G401 (cell line): ENCODE measurements at places on chromosomes 13 and 19. TPM values are rescaled to one million over a fixed set of nuclear protein-coding genes. Genes with fewer than 3 reads are reported as not detected.

DNA sequence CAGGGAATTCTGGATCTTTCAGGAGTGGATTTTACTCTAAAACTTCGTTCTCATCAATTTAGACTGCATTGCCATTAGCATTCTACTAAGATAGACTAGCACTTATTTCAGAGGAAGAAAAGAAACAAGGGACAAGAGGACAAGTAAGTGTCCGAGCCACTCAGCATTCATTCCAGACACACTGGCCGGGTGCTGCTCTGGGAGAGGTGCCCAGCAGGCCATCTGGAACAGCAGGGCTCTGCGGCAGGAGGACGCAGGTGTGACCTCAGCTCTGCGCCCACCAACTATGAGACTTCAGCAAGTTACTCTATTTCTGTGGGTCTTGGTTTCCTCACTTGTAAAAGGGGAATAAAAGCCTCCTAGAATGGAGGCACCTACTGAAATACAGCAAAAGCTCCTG lies 4.2 kb downstream of the EPS15L1 start:
- DNase-seq: peak; percentile 67

DNA sequence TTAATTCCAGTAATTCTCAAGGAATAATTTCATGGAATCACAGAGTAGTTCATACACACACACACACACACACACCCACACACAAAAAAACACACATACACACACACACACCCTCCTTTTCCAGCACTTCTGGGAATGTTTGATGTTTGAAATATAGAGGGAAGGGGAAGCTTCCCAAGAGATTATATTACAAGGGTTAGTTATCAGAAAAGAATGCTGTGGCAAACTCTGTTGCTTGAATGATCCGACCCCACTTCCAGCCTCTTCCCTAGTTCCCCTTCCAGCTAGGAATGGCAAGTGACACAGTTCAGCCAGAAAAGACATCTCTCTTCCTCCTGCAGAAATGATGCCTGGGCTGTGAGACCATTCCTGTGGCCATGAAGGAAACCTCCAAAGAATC lies 49.9 kb downstream of the KCTD12 start:
- DNase-seq: no peak

- DNase-seq: no peak
These were observed 66.1 kb upstream of the FRY start for GRCh38 chr13:31965361-31966066.

- DNase-seq: no peak
These were observed 179.2 kb downstream of the TPTE2 start for GRCh38 chr13:19382111-19382510.

DNA sequence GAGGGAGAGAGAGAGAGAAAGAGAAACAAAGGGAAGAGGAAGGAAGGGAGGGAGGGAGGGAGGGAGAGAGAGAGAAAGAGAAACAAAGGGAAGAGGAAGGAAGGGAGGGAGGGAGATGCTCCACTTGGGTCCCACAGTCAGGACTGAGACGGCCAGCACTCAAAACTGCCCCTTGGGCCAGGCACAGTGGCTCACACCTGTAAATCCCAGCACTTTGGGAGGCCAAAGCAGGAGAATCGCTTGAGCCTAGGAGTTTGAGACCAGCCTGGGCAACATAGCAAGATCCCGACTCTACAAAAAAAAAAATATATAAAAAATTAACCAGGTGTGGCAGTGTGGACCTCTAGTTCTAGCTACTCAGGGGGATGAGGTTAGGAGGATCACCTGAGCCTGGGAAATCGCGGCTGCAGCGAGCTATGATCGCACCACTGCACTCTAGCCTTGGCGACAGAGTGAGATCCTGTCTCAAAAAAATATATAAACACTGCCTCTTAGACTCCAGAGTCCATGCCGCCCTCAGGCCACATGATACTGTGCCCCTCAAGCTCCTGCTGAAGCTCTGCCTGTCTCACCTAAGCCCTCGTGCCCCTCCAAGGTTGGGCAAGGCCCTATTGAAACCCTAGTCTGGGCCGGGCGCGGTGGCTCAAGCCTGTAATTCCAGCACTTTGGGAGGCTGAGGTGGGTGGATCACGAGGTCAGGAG lies 8.4 kb downstream of the ARRDC2 start:
- no peak for DNase-seq

- peak; percentile 24 for DNase-seq
These were observed 3.7 kb upstream of the CSNK1A1L start for GRCh38 chr13:37109051-37109678.

DNA sequence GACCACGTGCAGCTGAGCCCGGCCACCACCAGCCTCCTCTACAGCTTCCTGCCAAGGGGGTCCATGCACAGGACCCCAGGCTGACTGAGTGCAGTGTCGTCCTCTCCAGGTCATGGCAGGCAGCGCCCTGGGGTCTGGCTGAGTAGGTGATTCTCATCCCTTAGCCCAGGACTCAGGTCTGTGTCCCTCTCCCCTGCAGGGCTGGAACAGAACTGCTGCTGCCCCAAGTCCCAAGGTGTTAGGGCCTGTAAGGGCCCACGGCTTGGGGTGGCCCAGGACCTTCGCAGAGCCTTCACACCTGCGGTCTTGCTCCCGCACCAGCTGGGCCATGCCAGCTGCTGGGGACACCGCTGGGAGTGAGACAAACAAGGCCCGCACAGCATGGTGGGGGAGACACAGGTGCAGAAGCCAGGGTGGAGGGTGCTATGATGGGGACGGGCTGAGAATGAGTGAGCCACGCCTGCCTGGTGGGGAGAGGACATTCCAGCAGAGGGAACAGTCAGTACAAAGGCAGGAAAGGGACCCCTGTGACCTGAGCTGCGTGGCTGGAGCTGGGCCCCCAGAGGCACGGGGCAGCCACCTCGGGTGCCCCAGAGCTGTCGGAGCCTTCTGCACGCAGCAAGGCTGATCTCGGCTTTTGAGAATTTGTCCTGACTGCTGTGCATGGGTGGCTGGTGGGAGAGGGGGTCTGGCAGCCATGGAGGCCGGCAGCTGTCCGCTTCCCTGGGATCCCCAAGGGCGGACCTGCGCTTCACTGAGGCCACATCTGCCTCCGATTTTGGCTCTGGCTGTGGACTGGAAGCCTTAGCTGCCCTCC lies 11.9 kb downstream of the PLEKHF1 start:
- no peak for DNase-seq

DNA sequence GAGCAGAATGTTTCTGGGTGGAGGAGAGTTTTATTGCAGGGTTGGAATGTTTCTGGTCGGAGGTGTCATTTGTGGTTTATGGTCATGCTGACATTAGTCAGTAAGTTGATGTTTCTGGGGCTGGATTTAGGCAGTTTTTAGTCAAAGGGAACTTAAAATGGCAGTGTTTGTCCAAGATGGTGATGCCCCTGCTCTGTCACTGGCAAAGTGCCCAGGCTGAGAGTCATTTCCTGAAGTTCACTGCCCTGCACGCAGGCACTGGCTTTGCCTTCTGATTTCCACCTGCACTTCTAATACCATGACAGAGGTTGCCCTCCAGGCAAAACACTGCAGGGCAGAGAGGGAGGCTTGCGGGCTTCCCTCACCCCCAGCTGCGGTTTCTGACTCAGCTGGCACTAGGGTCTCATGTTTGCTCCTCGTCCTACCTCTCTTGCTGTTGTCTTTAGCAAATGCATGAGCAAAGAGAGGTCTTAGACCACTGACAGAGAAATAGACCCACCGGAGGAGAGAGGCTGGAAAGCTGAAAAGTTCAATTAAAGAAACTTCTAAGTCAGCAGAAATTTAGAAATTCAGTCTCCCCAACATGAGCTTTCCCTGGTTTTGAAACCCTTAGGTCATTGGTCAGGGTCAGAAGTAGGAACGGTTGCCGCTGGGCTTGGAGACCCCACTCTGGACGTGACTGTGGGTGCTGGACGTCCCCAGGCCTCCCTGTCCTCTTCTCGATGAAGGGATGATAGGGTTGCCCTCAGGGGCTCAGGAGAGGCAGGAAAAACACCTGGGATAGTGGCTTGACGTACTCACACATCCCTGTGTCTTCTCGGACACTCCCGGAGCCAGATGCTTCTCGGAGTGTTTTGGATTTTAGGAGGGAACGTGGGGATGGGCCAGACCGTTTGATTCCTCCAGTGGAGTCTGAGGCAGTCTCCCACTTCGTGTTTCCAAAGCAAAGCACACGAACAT lies 26.3 kb downstream of the TMEM255B start:
- no peak for DNase-seq

DNA sequence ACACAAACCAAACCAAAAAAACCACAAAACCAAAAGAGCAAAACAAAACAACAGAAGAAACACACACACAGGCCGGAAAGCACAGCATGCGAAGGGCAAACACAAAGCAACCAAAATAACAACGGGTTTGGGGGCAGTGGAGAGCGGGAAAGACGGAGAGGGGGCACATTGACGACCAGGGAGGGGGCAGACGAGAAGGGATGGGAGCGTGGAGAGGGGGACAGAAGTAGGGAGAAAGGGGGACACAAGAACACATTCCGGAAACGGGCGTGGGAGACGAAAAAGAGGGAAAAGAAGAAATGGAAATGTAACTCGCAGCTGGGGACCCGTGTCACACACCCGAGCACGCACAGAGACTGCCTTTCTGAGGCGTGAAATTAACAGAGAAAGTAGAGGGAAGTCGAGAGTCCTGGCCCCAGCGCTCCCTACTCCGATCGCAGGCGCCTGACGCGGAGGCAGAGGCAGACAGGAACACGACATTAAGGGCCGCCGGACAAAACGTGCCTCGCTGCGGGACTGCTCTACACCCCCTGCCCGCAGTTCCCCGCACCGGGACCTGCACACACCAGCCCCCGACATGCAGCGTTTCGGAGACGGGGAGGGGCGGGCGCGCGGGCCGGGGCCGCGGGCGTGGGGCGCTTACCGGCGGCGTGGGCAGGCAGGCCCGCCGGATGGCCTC lies 652 bp downstream of the POU4F1 start:
- DNase-seq: no peak

- DNase-seq: no peak
These were observed 6.8 kb downstream of the PTPRS start for GRCh38 chr19:5333581-5334365.

- DNase-seq: no peak
These were observed 1.1 kb downstream of the CNOT3 start for GRCh38 chr19:54138489-54139256.

DNA sequence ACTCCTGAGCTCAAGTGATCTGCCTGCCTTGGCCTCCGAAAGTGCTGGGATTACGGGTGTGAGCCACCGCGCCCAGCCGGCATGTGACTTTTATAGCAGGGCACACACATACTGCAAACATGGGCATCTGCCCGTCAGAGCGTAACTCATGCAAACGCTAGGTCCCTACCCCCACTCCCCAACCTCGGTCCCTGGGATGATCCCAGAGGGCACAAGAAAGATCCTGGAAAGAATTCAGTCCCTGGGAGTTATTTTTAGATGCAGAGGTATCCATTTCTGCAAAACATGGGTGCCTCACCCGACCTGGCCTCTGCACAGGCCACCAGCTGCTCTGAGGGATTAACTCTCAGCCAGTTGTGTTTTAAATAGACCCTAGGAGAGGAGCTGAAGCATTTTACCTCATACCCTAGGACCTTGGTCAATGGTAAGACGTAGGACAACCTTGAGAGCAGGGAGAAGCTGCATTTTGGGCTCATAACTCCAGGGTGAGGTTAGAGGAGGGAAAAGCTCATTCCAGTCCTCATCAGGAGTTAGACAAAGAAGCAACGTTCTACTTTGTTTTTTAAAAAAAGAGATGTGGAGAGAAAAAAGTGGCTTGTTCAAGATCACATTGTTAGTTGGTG lies 10.8 kb downstream of the TMEM38A start:
- DNase-seq: no peak

DNA sequence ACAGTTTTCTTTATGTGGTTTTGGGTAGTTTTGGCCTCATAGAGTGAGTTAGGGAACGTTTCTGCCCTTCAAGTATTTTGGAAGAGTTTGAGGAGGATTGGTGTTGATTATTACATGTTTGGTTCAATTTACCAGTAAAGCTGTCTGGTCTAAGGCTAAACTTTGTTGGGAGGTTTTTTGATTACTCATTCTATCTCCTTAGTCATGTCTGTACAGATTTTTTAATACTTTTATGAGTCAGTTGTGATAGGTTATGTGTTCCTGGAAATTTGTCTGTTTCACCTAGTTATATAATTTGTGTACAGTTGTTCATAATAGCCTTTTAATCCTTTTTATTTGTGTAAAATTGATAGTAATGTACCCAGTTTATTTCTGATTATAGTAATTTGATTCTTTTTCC lies 20.4 kb downstream of the RNF17 start:
- no peak for DNase-seq

- DNase-seq: no peak
These were observed 6.9 kb upstream of the ZNF580 start for GRCh38 chr19:55633861-55634260.

GRCh38 chr19:18170714-18171255 lies 2.8 kb upstream of the IFI30 start:
- no peak for DNase-seq

DNA sequence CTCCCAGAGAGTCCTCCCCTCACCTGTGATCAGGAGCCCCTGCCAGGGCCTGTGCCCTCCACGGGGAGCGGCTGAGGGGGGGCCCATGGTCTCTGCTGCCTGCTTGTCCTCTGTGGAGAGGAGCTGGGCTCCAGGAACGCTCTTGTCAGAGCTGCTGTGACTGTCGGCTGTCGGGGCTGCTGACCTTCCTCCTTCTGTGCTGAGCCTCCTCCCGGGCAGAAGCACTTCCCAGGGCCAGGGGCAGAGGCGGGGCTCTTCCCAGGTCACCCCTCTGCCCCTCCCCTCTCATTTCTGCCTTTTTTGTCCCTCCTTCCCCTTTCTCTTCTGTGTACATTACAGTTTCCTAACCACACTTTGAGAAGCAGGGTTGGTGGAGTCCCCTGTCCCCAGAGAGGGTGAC lies at the start of gene CEACAM4:
Gene CEACAM4, minus strand, starts transcription at position 198 of the 400 bp plus-strand sequence. Its CDS starts 111 bp downstream, at position 87.
- no peak for DNase-seq

- DNase-seq: no peak
These were observed 38.3 kb downstream of the AP1M1 start for GRCh38 chr19:16235811-16236652.

GRCh38 chr13:78137404-78138142 lies 218.9 kb upstream of the EDNRB start:
- DNase-seq: peak; percentile 77

- peak; percentile 77 for DNase-seq
These were observed 18.4 kb upstream of the KCTD15 start for GRCh38 chr19:33778089-33778791.

GRCh38 chr19:44807162-44807561 lies 1.7 kb upstream of the BCAM start:
- no peak for DNase-seq

GRCh38 chr13:113129480-113129879 lies 6.9 kb downstream of the F10 start:
- no peak for DNase-seq

DNA sequence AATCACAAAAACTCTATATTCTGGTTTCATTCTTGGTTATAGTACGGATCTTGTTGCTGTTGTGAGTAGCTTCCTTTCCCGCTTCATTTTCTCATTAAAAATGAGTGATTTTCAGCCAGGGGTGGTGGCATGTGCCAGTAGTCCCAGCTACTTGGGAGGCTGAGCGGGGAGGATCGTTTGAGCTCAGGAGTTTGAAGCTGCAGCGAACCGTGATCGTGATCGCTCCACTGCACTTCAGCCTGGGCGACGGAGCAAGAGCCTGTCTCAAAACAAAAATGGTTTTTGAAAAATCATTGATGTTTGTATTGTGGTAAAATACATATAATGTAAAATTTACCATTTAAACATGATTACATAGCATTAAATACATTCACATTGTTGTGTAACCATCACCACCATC lies 71.6 kb upstream of the TM9SF2 start:
- no peak for DNase-seq

ANKRD24 gene
- 3.8 and 4.4 TPM in 2 replicates for total RNA-seq

ZNF181 gene
- total RNA-seq: 13.1 and 14.2 TPM in 2 replicates

ZNF790 gene
- total RNA-seq: 1.1 and 2.1 TPM in 2 replicates
